ENCODE measurements at places on chromosomes 3 and 15. TPM values are rescaled to one million over a fixed set of nuclear protein-coding genes. Genes with fewer than 3 reads are reported as not detected.

NPAP1 gene
- total RNA-seq: not detected

AADAC gene
- total RNA-seq: 3.5 TPM

C3orf20 gene
- 0.10 TPM for total RNA-seq

- H3K36me3 ChIP-seq: no peaks in the 10 kb centered on the region
- no peaks in the 10 kb centered on the region for H3K27me3 ChIP-seq
- no peaks in the 10 kb centered on the region for H3K4me1 ChIP-seq
- no peak for DNase-seq
- H3K27ac ChIP-seq: no peak overlapping the region
These were observed 219.0 kb upstream of the LMCD1 start for GRCh38 chr3:8282541-8283165.

GRCh38 chr3:140529096-140529495 is 148.8 kb upstream of the TRIM42 start:
- H3K27me3 ChIP-seq: no peaks in the 10 kb centered on the region
- H3K4me3 ChIP-seq: no peak overlapping the region
- H3K27ac ChIP-seq: no peak overlapping the region
- H3K4me1 ChIP-seq: no peaks in the 10 kb centered on the region
- no peak for DNase-seq

- H3K27me3 ChIP-seq: no peaks in the 10 kb centered on the region
- DNase-seq: no peak
- H3K4me1 ChIP-seq: peaks cover 5% of the 10 kb centered on the region
- H3K4me3 ChIP-seq: no peak overlapping the region
These were observed 388.0 kb downstream of the ZBTB20 start for GRCh38 chr3:114758831-114759699.

DNA sequence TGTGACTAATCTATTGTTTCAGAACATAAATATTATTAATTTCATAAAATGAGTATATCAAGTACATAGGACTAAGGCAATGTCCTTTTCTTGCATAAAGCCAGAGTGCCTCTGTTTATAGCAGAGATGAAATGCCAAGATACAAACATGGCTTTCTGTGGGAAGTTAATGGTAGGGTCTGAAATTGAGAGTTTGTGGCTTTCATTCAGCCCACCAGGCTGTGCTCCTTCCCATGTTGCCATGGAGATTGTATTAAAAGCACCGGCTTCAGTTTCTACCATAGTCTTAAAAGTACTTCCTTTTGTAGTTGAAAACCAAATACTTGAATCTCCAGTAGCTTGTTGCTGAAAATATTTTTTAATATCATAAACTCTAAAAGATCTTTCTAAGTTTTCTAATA is 114.0 kb downstream of the LRRC28 start:
- no peak overlapping the region for H3K27ac ChIP-seq
- no peak for DNase-seq
- no peaks in the 10 kb centered on the region for H3K4me1 ChIP-seq
- peaks cover 7% of the 10 kb centered on the region for H3K36me3 ChIP-seq
- H3K27me3 ChIP-seq: no peaks in the 10 kb centered on the region

- H3K27me3 ChIP-seq: no peaks in the 10 kb centered on the region
- H3K27ac ChIP-seq: no peak overlapping the region
- no peaks in the 10 kb centered on the region for H3K4me1 ChIP-seq
These were observed 85.2 kb upstream of the CHL1 start for GRCh38 chr3:111143-112069.

DNA sequence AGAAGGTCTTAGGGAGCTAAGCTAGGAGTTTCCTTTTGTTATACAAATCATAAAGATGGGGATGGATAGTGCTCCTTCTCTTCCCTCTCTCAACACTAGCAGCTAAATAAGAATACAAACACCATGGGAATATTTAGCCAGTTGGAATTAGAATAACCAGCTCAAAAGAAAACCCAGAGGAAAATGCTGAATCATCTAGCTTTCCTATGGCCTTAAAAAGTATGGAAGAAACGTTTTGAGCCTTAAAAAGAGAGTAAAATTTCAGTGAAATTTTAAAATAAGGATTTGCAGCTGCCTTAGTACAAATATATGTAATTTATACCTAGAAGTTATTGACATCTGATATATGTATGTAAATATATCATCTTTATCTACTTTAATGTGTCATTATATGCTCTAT is 245.8 kb downstream of the STXBP5L start:
- no peak overlapping the region for H3K4me3 ChIP-seq
- H3K4me1 ChIP-seq: no peaks in the 10 kb centered on the region
- no peak for DNase-seq
- no peak overlapping the region for H3K27ac ChIP-seq
- no peaks in the 10 kb centered on the region for H3K36me3 ChIP-seq

GRCh38 chr3:59809710-59810444 is 760.1 kb upstream of the CFAP20DC start:
- DNase-seq: no peak
- no peaks in the 10 kb centered on the region for H3K4me1 ChIP-seq
- H3K4me3 ChIP-seq: no peak overlapping the region
- H3K27ac ChIP-seq: no peak overlapping the region

DNA sequence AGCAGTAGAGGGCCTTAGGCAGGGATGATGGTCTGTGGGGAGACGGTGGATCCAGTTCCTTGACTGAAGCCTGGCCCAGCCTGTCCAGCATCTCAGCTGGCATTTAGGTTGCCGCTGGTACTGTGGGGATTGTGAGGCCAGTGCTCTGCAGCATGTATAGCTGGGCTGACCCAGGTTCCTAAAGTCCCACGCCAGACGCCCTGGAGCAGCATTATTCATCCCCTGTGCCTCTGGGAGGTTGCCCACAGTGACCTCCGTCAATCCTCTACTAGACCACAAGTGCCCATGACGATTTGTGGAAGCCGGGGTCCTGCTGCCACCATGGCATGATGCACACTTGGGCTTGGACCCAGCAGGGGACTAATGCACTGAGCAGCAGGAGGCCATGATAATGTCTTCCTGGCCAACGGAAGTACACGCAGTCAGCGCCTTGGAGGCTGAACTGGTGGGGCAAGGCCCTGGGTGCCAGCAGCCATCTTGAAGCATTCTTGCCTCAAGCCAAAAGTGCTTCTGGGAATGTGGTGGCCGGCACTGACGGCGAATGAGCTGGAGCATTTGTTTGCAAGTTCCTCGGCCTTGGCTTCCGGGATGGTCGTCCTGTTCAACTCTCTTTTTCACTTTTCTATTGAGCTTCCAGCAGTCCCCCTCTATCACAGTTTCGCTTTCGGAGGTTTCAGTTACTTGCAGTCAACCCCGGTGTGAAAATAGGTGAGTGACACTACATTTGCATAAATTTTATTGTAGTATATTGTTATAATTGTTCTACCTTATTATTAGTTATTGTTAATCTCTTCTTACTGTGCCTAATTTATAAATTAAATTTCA is 949.4 kb downstream of the ROBO1 start:
- H3K36me3 ChIP-seq: no peaks in the 10 kb centered on the region
- H3K4me1 ChIP-seq: no peaks in the 10 kb centered on the region
- no peak overlapping the region for H3K4me3 ChIP-seq
- H3K27ac ChIP-seq: no peak overlapping the region
- no peaks in the 10 kb centered on the region for H3K27me3 ChIP-seq
- peak; percentile 12 for DNase-seq

DNA sequence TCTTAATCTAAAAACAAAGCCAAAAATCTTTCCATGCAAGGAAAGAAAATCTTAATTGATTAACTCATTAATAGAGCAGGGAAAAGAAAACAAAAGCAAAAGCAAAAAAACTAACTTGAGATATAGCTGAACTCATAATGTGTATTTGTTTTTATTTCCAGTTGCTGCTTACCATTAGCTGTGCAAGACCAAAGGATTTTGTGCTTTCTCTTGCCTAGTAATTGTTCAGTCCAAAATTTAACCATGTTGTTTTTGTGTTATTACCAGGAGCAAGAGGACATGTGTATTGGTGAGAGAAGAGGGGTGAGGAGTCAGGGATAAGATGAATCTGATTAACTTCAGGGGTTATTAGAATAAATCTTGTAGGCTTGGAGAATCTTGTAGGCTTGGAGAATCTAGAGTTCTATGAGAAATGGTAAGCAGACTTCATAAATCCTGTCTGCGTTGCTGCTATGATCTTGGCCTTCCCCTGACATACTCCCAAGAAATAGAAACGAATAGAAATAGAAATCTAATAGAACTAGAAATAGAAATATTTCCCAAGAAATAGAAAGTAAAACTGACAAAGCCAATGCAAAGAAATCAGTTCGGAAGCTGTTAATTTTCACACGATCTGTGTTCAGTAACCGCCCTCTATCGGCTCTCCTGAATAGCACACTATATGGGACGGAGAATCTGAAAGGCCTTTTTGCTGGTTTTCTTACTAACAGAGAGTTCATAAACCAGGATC is 72.6 kb upstream of the TNFSF10 start:
- peaks cover 23% of the 10 kb centered on the region for H3K4me1 ChIP-seq
- peak overlapping the region; percentile 87 for H3K27ac ChIP-seq
- no peak for DNase-seq
- H3K4me3 ChIP-seq: peak overlapping the region; percentile 40
